D341Med (cell line): ENCODE measurements at places on chromosomes 12 and 14.

GRCh38 chr12:101231636-101232035 lies 21.6 kb upstream of the SLC5A8 start:
- DNase-seq, result no peak

DNA sequence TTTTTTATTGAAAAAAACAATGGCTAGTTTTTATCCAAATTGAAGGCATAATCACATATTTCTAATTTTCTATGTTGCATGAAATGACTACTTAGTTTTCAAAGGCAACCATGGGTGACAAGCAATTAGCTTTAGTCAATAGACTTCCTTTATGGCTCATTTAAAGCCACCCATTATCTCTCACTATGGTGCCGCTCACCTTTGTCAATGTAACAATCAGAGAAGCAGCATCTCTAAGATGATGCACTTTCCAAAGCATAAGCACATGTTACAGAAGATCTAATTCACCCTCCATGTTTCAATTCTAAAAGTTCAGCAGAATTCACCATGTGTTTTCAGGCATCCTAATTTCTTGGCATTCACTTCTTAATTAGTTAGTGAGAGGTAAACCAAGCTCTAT lies 166.6 kb upstream of the RPL10L start:
- no peak for DNase-seq

DNA sequence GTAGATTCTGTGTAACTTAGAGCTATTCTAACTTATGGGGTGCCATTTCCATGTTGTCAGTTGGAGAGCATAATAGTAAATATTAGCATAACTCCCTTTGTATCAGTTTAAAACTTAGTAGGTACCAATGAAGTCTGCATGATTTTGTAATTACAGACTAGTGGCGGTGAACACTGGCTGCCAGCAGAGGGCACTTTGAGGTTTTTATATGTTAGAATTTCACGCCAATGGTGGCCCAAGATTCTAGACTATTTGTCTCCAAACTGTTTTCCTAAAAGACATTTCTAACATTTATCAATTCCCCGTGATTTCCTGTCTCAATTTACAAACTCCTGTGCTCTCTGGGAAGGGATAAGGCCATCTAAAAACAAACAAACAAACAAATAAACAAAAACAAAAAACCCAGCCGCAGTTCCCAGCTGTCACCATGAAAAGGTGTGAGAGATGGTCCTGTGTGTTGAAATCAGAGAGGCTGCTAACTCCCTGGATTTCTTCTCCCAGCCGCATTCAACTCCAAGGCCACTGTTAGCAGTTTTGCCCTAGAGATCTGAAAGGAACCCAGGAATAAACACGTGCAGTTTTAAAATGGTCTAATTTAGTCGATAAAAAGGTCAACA lies 57.6 kb downstream of the BRMS1L start:
- DNase-seq, result peak; percentile 58

GRCh38 chr12:9902539-9903228 lies 21.4 kb downstream of the KLRF2 start:
- DNase-seq, result no peak

DNA sequence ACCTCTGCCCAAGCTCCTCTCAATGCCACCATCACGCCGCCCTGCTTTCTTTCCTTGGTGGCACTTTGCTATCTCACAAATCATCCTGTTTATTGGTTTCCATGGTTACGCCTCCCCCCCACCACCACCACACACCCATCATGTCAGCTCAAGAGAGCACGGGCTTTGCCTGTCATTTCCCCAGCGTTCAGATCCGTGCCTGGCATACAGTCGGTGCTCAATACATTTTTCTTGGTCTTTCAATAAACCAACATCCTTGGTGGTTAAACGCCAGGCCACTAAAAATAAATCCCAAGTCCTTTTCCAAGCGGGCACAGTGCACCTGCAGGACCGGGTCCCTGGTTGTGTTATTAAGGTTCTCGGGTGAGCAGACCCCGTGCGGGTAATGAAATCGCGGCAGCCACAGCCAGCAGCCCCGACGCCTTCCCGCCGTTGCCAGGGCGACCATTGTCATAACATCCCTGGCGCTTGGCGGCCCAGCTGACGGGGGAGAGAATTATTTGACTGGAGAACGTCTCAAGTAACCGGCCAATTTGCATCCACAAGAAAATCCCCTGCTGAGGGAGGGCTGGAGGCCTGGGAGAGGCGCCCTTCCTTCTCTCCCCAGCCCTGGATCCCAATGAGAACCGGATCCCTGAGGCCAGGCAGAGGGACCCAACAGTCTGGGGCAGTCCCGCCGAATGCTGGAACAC lies 92.9 kb downstream of the KSR2 start:
- peak; percentile 80 for DNase-seq

DNA sequence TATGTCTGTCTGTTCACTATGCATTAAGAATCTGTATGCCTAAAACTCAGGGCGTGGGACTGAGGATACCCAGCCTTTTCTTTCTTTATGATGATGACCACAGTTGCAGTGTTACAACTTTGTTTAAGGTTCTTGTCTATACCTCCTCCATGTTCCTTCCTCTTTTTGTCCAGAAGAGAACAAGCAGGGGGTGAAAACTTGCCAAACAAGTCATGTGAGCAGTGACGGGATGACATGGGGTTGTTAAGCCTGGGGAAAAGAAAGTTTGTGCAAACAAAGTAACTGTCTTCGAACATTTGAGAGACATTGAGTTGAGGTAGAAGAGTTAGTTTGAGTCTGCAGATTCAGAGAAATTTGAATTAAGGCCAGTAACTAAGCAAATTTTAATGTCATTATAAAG lies 505.5 kb downstream of the NPAS3 start:
- DNase-seq, result no peak

DNA sequence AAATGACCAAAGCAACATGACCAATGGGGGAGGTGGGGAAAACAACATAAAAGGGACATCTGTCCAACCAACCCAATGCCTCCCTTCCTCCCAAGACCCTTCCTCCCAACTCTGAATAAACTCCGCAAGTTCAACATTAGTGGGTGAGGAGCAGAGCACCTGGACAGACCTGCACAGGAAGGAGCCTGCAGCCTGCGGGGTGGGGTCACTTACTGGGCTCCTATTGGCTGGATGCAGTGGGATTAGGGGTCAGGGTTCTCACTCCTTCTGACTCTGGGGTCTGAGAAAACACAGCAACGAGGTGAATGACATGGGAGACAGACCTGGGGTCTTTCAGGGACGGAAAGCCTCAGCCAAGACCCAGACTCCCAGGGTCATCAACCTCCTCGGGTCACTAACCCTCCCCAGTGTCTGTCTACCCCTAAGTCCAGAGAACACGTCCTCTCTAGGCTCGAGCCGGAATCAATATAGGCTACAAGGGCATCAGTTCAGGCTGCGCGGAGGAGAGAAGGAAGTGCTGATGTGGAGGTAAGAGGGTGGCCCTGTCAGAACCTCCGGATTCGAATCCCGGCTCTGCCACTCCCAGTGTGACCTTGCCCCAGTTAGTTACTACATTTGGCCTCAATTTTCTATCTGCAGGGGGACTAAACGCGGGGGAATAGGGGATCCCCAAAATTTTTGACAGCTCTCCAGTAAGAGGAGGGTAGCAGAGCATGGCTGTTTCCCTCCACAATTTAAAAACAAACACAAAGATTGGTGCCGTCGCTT lies 860 bp downstream of the NDRG2 start:
- DNase-seq, result peak; percentile 18

- no peak for DNase-seq
These were observed 108.5 kb downstream of the NRXN3 start for GRCh38 chr14:78278464-78279250.

DNA sequence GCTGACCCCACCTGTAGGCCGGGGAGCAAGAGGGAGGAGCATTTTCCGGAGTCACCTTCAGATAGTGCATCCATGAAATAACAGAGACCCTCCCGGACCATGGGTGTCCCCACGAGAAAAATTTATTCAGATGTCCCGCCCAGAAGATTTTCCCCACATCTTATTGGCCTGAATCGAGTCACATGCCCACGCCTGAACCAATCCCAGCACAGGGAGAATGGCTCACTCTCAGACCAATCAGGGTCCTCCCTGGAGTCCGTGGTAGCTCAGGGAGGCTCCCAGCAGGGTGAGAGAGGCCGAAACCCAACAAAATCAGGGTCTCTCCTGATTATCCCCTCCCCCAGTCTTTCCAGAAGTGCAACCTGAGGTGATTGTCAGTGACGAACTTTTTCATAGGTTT lies 16.4 kb upstream of the NCOR2 start:
- DNase-seq, result no peak

- no peak for DNase-seq
These were observed 243.2 kb downstream of the SPTSSA start for GRCh38 chr14:34218881-34219280.
